ENCODE measurements at places on chromosomes 7 and 10. TPM values are rescaled to one million over a fixed set of nuclear protein-coding genes. Genes with fewer than 3 reads are reported as not detected.

The RET gene
- total RNA-seq: not detected

The ELAPOR2 gene
- 0.68 TPM for total RNA-seq

The TMEM176A gene
- 6.1 TPM for total RNA-seq

The ZNF777 gene
- total RNA-seq: 14.9 TPM

The FBXL13 gene
- 1.3 TPM for total RNA-seq

The OPALIN gene
- not detected for total RNA-seq

The PNLIPRP2 gene
- total RNA-seq: not detected

The NUTM2B gene
- total RNA-seq: 0.76 TPM

The NEUROD6 gene
- total RNA-seq: not detected

The PON3 gene
- total RNA-seq: 6.5 TPM

The C10orf120 gene
- total RNA-seq: not detected

The COL17A1 gene
- total RNA-seq: 0.73 TPM

Data from Calu3 (cell line).